ENCODE measurements at places on chromosomes 3 and 15. TPM values are rescaled to one million over a fixed set of nuclear protein-coding genes. Genes with fewer than 3 reads are reported as not detected.

- DNase-seq: no peak
These were observed 335.5 kb downstream of the MEX3B start for GRCh38 chr15:81710328-81710727.

GRCh38 chr3:173750591-173750990 lies 353.0 kb downstream of the NLGN1 start:
- DNase-seq: no peak

- no peak for DNase-seq
These were observed 346.8 kb upstream of the EPHA6 start for GRCh38 chr3:96467639-96468038.

DNA sequence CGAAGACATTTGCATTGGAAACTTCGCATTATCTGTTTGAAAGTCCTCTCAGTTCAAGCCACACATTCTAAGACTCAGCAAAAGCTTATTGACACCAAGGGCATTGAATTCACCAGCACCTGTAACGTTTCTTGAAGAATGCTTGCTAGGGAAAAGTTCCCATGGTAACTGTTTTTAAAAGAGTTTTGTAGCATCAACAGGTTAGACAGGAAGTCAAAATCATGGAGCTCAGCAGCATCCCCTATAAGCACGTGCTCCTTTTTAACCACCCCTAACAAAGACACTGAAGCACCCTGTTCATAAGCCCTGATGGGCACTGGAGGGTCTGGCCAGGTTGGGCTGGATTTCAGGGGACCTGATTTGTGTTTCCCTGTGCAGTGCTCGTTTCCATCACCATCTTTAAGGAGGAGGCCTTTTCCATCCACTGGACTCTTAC lies 229.7 kb upstream of the BHLHE40 start:
- peak; percentile 41 for DNase-seq

DNA sequence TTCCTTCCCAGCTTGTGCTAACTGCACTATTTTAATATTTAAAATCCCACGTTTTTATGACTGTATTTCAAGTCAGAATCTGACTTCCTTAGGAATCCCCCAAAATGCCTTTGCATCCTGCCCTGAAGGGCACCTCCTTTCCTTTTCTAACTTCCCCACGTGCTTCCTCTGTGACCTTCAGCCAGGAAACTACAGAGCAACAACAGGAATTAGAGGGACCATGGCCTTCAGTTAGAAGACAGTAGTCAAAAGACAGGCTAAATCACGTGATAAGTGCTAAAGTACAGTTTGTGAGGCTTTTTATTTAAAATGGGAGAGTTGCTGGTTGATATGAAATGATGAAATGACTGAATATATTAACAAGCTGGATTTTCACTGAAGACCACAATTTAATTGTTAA lies 11.8 kb upstream of the ABHD10 start:
- DNase-seq: no peak

Gene TRPM1
- under 0.01 TPM for total RNA-seq
